IMR-90 (cell line): ENCODE measurements at places on chromosomes 11 and 22. TPM values are rescaled to one million over a fixed set of nuclear protein-coding genes. Genes with fewer than 3 reads are reported as not detected.

OR8A1 gene
- polyA plus RNA-seq, result not detected in 2 replicates

PAMR1 gene
- polyA plus RNA-seq, result 67.5 and 70.7 TPM in 2 replicates

MRGPRX3 gene
- polyA plus RNA-seq, result not detected in 2 replicates

LRRC74B gene
- polyA plus RNA-seq, result not detected in 2 replicates

SMTNL1 gene
- not detected in 2 replicates for polyA plus RNA-seq

CCDC81 gene
- polyA plus RNA-seq, result 3.0 and 3.1 TPM in 2 replicates

NDUFV1 gene
- polyA plus RNA-seq, result 133 and 148 TPM in 2 replicates

NXPE1 gene
- polyA plus RNA-seq, result not detected in 2 replicates

PDGFB gene
- 0.07 and 0.09 TPM in 2 replicates for polyA plus RNA-seq
